Neural progenitor cell (in vitro differentiated cells): ENCODE measurements at places on chromosomes 5 and 9. TPM values are rescaled to one million over a fixed set of nuclear protein-coding genes. Genes with fewer than 3 reads are reported as not detected.

GRCh38 chr5:124910354-124911016 lies 164.0 kb upstream of the ZNF608 start:
- no peak for DNase-seq
- no peaks in the 10 kb centered on the region for H3K36me3 ChIP-seq
- H3K4me1 ChIP-seq: peaks cover 44% of the 10 kb centered on the region
- no peaks in the 10 kb centered on the region for H3K27me3 ChIP-seq
- H3K4me3 ChIP-seq: no peak overlapping the region

DNA sequence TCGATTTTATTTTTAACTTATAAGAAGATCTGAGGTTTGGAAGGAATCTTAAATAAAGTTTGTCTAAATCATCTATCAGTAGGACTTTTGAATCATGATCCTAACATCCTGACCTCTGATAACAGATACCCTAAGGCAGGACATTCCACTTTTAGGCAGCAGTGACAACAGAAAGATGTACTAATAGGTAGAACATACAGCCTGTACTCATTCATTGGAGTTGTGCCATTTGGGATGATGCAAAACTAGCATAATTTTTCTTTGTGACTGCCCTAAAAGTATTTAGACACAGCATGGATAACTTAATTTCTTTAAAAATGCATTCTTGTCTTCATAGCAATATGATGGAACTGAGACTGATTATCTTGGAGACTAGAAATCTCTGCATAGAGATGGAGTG lies 39.7 kb downstream of the CDC42SE2 start:
- H3K27me3 ChIP-seq: no peaks in the 10 kb centered on the region
- H3K27ac ChIP-seq: no peak overlapping the region
- no peaks in the 10 kb centered on the region for H3K36me3 ChIP-seq
- H3K4me1 ChIP-seq: no peaks in the 10 kb centered on the region

GRCh38 chr5:52376592-52376991 lies 411.1 kb upstream of the ITGA1 start:
- H3K27ac ChIP-seq: no peak overlapping the region
- H3K27me3 ChIP-seq: no peaks in the 10 kb centered on the region
- no peaks in the 10 kb centered on the region for H3K4me1 ChIP-seq
- no peaks in the 10 kb centered on the region for H3K36me3 ChIP-seq
- DNase-seq: no peak

GRCh38 chr9:13942695-13943094 lies 371.2 kb downstream of the NFIB start:
- no peak overlapping the region for H3K4me3 ChIP-seq
- DNase-seq: no peak
- no peaks in the 10 kb centered on the region for H3K4me1 ChIP-seq
- no peaks in the 10 kb centered on the region for H3K27me3 ChIP-seq
- no peaks in the 10 kb centered on the region for H3K36me3 ChIP-seq

DNA sequence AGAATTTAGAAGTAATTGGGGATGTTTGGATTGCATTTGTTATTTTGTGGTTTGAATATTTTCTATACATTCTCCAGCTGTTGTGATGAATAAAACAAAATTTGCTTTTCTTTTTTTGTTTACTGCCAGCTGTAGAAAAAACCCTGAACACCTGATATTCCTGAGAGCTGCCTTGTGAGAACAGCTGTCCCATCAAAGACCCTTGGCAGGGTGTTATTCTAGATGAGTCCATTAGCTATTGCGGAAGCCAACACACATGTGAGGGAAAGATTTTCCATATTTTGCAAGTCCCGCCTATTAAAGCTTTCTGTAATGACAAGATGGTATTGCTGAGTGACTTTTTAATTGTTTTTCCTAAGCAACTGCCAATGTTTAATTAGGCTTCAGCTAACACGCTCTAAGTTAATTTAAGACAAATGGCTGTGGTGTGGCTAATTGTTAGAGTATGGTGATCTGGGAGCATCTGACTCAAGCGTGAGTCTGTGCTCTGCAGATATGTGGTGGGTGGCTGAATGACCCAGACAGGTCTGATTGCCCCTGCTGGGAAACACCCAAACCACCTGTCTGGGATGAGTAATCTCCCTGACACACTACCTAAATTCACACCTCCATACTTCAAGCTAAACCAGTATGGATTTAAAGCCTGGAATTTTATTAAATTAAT lies 86.5 kb upstream of the PRLR start:
- no peak overlapping the region for H3K27ac ChIP-seq
- DNase-seq: no peak

DNA sequence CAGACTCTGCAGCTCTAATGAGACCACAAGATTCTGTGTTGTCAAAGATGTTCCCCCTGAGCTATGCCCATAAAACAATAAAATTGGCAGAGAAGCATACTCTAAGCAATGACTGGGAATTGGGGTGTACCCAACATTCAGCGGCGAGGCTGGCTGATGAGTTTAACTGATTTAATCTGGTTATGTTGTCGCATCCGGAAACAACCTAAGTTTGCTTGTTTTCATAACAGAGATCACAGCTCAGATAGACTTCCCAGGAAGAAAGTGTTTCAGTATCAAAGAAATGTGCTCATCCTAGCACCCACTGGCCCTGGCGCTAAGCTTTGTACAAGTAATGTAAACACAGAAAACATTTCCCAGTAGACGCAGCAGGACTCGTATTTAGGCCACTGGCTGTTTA lies 7.4 kb downstream of the SEMA5A start:
- H3K36me3 ChIP-seq: no peaks in the 10 kb centered on the region
- H3K27ac ChIP-seq: no peak overlapping the region
- DNase-seq: no peak
- no peak overlapping the region for H3K4me3 ChIP-seq
- H3K4me1 ChIP-seq: peaks cover 10% of the 10 kb centered on the region

DNA sequence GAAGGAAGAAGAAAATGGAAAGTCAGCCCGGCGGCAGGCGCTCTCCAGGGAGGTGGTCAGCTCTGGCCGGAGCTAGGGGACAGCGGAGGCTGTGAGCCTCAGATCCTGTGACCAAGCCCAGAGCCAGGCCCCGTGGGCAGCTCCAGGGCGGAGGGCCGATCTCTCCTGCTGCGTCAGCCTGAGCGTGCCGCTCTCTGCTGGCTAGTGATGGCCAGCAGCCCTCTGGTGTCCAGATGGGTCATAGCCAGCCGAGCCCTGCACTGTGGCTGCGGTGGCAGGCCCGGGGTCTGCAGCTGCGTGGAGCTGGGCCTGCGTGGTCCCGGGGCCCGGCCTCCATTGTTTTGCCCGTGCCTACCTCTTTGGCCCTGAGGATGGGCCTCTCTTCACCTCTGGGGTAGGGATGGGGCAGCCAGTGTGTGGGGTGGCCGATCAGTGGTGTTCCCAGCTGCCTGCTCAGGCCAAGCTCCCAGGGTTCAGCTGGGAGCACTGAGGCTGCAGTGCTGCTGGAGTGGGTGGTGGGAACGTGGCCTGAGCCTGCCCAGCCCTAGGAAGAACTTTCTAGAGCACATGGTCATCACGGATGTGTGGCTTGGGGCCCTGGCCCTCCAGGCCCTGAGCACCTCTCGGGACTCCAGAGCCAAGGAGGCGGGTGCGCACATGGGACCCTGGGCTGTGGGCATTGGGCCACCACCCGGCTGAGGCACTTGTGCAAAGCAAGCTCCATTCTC lies 17.1 kb upstream of the NRARP start:
- no peak overlapping the region for H3K4me3 ChIP-seq
- no peak overlapping the region for H3K27ac ChIP-seq
- H3K36me3 ChIP-seq: no peaks in the 10 kb centered on the region
- no peaks in the 10 kb centered on the region for H3K27me3 ChIP-seq
- peaks cover 30% of the 10 kb centered on the region for H3K4me1 ChIP-seq

DNA sequence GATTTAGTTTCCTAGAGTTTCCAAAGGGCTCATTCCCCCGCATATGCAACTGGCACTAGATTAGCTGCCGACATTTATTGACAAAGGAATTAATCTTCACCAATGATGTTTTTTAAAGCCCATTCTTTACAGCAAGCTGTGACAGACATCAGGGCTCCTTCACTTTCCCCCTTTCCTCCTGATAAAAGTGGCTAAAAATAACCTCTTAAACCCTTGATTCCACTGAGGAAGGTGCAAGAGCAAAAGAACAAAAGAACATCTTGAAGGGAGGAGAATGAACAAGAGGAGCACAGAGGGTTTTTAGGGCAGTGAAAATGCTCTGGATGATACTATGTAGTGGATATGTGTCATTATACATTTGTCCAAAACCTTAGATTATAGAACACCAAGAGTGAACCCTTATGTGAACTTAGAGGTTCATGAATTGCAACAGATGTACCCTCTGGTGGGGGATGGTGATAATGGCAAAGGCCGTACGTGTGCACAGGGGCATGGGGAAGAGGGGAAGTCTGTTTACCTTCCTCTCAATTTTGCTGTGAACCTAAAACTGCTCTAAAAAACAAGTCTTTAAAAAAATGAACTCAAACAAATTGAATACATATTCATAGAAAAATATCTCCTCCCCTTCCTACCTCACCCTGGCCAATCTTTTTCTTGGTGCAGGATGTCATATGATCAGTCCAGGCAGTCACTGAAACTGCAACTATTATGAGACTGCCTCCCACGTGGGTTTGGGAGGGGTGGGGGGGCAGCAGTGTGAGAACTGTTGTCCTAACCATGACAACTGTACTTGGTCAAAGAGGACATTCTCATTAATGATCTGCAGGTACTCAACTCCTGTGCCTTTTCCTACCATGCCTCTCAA lies 83.0 kb downstream of the MARCHF3 start:
- H3K27ac ChIP-seq: no peak overlapping the region
- H3K4me1 ChIP-seq: peaks cover 9% of the 10 kb centered on the region
- H3K36me3 ChIP-seq: no peaks in the 10 kb centered on the region
- H3K4me3 ChIP-seq: no peak overlapping the region
- DNase-seq: no peak

DNA sequence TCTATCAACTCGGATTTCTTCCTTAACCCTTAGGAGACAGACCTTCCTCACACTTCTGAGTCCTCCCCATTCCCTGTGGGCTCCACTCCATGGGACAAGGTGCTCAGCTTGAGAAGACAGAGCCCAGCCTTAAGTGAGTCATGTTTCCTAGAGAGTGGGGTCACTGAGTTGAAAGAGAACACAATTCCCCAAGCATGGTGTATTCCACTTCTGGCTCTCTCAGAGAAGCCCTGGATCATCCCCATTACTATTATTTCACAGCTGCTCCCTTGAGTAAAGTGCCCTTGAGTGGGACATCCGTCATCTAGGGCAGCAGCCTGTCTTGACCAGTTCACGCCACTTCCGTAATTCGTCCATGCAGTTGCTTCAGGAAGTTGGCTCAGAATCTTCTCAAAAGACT lies 604.8 kb downstream of the BNC2 start:
- no peak overlapping the region for H3K4me3 ChIP-seq
- H3K36me3 ChIP-seq: no peaks in the 10 kb centered on the region
- no peaks in the 10 kb centered on the region for H3K4me1 ChIP-seq
- no peak for DNase-seq
- H3K27ac ChIP-seq: no peak overlapping the region

- no peak overlapping the region for H3K4me3 ChIP-seq
- H3K27ac ChIP-seq: peak overlapping the region; percentile 34
- peaks cover 3% of the 10 kb centered on the region for H3K36me3 ChIP-seq
- H3K4me1 ChIP-seq: no peaks in the 10 kb centered on the region
Measured at GRCh38 chr9:108956022-108956630, 21.9 kb downstream of the ABITRAM start.

DNA sequence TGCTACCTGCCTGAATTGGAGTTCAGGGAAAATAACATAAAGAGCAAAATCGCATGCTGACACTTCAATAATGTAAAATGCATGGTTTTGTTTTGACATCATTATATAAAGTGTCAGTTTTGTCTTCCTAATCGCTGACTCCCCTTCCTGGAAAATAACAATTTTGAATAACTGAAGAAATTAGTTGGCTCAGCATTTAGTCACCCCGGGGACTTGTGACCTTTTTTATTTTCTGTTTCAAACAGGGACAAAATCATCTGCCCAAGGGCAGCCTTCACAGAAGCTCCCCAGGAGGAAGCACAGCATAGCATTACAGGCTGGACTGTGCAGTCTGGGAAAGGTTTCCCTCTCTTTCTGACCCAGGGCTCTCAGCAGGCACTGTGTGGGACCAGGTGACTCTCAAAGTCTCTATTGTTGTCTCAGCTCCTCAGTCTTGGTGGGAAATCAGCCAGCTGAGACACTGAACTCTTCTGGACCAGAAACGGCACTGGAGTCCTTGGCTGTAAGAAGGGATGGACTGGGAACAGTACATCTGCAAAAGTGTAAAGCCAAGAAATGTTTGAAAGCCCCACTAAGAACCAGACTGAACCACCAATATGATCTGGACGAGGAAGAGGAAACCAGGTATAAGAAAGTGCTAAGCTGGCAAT lies 671.3 kb upstream of the KLF4 start:
- DNase-seq: no peak
- no peak overlapping the region for H3K4me3 ChIP-seq
- peaks cover 6% of the 10 kb centered on the region for H3K4me1 ChIP-seq
- no peaks in the 10 kb centered on the region for H3K36me3 ChIP-seq
- no peaks in the 10 kb centered on the region for H3K27me3 ChIP-seq

DNA sequence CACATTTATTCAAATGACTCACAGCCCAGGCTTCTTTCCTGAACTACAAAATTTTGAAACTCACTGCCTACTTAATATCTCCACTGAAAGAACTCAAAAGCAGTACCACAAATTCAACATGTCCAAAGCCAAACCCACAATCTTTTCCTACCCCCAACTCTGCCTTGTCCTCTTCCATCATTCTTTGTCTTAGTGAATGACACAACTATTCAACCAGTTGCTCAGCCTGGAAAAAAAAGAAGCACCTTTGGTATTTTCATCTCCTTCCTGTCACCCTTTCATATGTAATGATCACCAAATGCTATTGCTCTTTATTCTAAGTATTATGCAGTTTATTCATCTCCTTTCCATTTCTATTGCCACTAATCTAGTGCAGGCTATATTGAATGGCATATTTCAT lies 216.3 kb downstream of the TMEM232 start:
- no peak overlapping the region for H3K27ac ChIP-seq
- no peak overlapping the region for H3K4me3 ChIP-seq
- no peaks in the 10 kb centered on the region for H3K27me3 ChIP-seq
- H3K36me3 ChIP-seq: no peaks in the 10 kb centered on the region

DNA sequence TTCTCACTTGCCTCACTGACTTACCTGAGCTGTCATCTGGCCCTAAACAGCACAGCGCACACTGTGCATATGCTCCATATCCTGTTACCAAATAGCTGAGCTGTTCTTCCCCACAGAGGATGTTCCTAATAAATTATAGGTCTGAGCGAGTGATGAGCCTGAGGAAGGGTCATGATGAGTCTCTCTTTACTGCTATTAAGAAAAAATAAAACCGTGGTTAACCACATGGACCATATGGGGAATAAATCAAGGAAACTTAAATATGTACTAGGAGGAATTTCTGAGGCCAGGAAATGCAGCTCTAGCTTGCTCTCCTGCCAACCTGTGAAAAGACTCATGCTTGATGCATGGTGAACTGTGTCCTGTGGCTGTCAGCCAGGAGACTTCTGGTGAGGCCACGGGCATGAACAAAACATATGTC lies 424.8 kb upstream of the DMAC1 start:
- no peaks in the 10 kb centered on the region for H3K4me1 ChIP-seq
- DNase-seq: no peak
- H3K4me3 ChIP-seq: no peak overlapping the region
- H3K27me3 ChIP-seq: no peaks in the 10 kb centered on the region

- no peaks in the 10 kb centered on the region for H3K4me1 ChIP-seq
- no peaks in the 10 kb centered on the region for H3K27me3 ChIP-seq
- no peak overlapping the region for H3K4me3 ChIP-seq
- no peak overlapping the region for H3K27ac ChIP-seq
- no peak for DNase-seq
- no peaks in the 10 kb centered on the region for H3K36me3 ChIP-seq
Measured at GRCh38 chr9:131722255-131722654, 17.6 kb downstream of the RAPGEF1 start.

- H3K4me1 ChIP-seq: peaks cover 38% of the 10 kb centered on the region
- peak overlapping the region; percentile 40 for H3K4me3 ChIP-seq
- no peaks in the 10 kb centered on the region for H3K36me3 ChIP-seq
- H3K27me3 ChIP-seq: peaks cover 78% of the 10 kb centered on the region
Measured at GRCh38 chr9:89603767-89604665, 796 bp upstream of the GADD45G start.

SOHLH1 gene
- total RNA-seq: not detected in 2 replicates

GNA14 gene
- 0.15 TPM in 1 of 2 replicates, not detected in the other for total RNA-seq

NSG2 gene
- 0.11 and 0.22 TPM in 2 replicates for total RNA-seq
